ENCODE measurements at places on chromosomes 3 and 15.

- H3K36me3 ChIP-seq: no peaks in the 10 kb centered on the region
- H3K27ac ChIP-seq: peak overlapping the region; percentile 96
- no peaks in the 10 kb centered on the region for H3K27me3 ChIP-seq
Measured at GRCh38 chr3:159821736-159822135, 166.9 kb upstream of the IL12A start.

GRCh38 chr3:63960048-63960711, 48.0 kb upstream of the SCAANT1 start:
- no peak for DNase-seq
- peaks cover 17% of the 10 kb centered on the region for H3K4me1 ChIP-seq
- H3K27me3 ChIP-seq: no peaks in the 10 kb centered on the region

GRCh38 chr3:71146673-71147072, 436.9 kb downstream of the FOXP1 start:
- no peaks in the 10 kb centered on the region for H3K27me3 ChIP-seq
- no peaks in the 10 kb centered on the region for H3K36me3 ChIP-seq
- H3K27ac ChIP-seq: no peak overlapping the region
- H3K4me1 ChIP-seq: peaks cover 5% of the 10 kb centered on the region
- DNase-seq: no peak
- H3K4me3 ChIP-seq: no peak overlapping the region

GRCh38 chr3:112980080-112980479, 5.2 kb upstream of the CD200R1 start:
- no peak overlapping the region for H3K4me3 ChIP-seq
- no peaks in the 10 kb centered on the region for H3K36me3 ChIP-seq
- no peak for DNase-seq

GRCh38 chr15:40451527-40452158, 10.9 kb downstream of the BAHD1 start:
- no peaks in the 10 kb centered on the region for H3K27me3 ChIP-seq
- no peaks in the 10 kb centered on the region for H3K36me3 ChIP-seq
- no peak overlapping the region for H3K4me3 ChIP-seq
- H3K4me1 ChIP-seq: peaks cover 23% of the 10 kb centered on the region
- no peak for DNase-seq
- H3K27ac ChIP-seq: no peak overlapping the region

GRCh38 chr3:58369876-58370275, 37.2 kb downstream of the PXK start:
- no peaks in the 10 kb centered on the region for H3K4me1 ChIP-seq
- H3K4me3 ChIP-seq: no peak overlapping the region
- no peaks in the 10 kb centered on the region for H3K36me3 ChIP-seq
- no peak overlapping the region for H3K27ac ChIP-seq
- no peaks in the 10 kb centered on the region for H3K27me3 ChIP-seq

DNA sequence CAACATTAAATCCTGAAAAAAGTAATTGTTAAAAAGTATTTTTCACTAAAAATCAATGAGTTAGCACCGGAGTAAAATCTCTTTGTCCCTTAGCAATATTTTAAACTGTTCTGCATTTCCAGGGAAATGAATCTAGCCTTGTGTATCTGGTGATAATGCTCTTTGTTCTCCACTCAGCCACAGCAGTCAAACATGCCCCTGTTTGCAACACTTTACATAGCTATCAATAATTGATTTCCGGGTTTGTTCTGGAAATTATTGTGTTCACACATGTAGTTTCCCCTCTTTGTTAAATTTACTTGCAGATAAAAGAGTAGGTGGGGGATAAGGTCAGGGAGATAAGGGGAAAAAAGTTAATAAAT, 3.6 kb upstream of the A4GNT start:
- H3K36me3 ChIP-seq: no peaks in the 10 kb centered on the region
- H3K4me3 ChIP-seq: no peak overlapping the region
- DNase-seq: no peak
- H3K27ac ChIP-seq: no peak overlapping the region
- no peaks in the 10 kb centered on the region for H3K4me1 ChIP-seq

DNA sequence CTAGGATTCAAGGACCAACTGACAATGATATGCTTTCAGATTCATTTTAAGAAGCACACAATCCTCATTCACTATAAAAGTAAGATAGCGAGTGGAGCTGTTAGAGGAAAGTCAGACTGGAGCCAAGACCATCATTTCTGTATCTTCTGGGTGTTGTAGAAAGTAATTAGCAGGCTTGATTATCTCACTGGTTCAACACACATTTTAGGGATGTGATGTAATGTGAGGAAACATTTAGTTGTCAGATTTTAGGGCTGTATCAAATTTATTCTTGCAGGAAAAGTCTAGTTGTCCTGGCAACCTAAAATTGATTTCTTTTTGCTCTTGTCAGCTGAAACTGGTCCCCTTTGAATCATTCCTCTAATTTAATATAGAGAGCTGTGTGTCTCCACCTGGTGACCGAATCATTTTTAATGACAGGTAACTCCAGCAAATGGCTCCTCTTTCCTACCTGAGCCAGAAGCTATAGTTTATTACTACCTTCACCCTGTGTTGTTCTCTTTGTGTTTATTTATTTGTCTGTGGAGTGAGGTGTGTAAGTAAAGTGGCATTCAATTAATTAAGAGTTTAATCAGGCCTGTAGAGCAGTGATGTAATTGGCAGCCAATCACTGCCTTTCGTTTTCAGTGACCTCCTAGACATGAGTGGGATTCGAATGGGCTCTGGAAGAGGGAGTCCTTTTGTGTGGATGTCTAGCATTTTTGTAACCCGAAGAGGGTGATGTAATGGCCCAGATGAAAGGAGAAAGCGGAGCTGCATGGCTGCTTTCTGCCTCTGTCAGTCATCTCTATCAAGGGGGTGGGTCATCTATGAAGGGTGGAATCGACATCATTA, 125.8 kb downstream of the LPP start:
- H3K27ac ChIP-seq: no peak overlapping the region
- no peak overlapping the region for H3K4me3 ChIP-seq
- no peaks in the 10 kb centered on the region for H3K4me1 ChIP-seq
- DNase-seq: no peak
- H3K27me3 ChIP-seq: no peaks in the 10 kb centered on the region

DNA sequence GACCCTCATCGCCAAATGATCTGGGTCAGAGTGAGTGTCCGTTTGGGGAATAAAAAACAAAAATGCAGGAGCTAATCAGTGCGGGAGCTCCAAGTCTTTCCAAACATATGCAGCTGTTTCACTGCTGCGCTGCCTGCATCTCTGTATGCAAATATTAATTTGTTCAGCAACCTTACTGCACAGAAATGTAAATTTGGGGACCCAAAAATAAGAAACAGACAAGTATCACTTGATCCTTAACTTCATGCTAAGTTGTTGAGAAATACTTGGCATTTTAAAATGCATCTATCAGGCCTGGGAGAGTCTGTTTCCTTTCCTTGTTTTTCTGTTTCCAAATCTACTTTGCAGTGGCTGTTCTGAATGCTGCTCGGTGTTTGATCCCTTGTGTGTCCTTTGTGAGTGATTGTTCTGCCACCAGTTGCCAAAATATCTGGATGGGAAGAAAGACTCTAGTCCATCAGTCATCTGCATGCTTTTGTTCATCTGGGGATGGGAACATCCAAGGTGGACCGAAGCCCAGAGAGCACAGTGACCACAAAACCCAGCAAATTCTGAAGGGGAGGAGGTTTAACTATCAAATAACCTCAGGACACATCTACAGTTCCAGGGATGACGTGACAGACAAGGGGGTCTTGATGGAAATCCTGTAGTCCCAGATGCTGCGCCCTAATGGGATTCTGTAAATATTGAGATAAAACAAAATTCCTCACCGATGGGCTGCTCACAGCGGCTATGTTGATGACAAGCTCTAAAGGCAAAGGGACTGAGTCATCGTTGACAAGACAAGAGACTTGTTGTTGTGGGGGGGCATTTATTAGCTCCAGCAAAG, 199.5 kb upstream of the WNT5A start:
- H3K4me1 ChIP-seq: no peaks in the 10 kb centered on the region
- no peak for DNase-seq
- no peak overlapping the region for H3K4me3 ChIP-seq
- no peaks in the 10 kb centered on the region for H3K27me3 ChIP-seq

DNA sequence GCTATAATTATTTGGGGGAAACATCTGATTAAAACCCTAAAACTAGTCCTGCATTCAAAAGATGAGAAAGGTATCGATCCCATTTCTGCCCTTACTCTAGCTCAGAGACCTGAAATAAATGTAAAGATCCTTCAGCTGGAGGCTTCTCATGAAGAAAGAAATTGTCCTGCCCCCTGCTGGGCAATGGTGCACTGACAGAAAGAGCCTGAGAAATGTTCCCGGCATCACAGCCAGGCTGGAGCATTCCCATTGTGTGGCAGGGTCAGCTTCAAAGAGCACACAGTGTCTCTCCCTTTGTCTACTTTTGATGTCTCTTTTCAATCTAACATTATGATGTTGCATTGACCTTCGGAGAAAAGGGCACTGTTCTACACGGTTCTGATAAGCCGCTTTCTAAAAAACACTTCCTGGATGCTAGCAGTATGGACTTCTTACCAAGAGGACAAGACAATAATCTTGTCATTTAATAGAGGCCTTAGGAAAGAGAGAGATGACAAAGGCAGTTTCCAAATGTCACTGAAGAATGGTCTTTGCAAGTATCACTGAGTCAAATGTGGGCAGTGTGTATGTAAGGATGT, 287.5 kb downstream of the MAGI1 start:
- H3K27ac ChIP-seq: no peak overlapping the region
- DNase-seq: no peak
- H3K36me3 ChIP-seq: no peaks in the 10 kb centered on the region
- H3K4me1 ChIP-seq: no peaks in the 10 kb centered on the region
- no peaks in the 10 kb centered on the region for H3K27me3 ChIP-seq
- H3K4me3 ChIP-seq: no peak overlapping the region

- DNase-seq: no peak
- H3K4me3 ChIP-seq: no peak overlapping the region
- no peak overlapping the region for H3K27ac ChIP-seq
- H3K4me1 ChIP-seq: peaks cover 22% of the 10 kb centered on the region
- H3K36me3 ChIP-seq: no peaks in the 10 kb centered on the region
Measured at GRCh38 chr3:104911376-104911775, 455.3 kb upstream of the ALCAM start.

GRCh38 chr3:46868287-46868686, 5.0 kb upstream of the MYL3 start:
- H3K4me3 ChIP-seq: no peak overlapping the region
- no peak for DNase-seq
- no peaks in the 10 kb centered on the region for H3K4me1 ChIP-seq
- H3K27ac ChIP-seq: no peak overlapping the region

DNA sequence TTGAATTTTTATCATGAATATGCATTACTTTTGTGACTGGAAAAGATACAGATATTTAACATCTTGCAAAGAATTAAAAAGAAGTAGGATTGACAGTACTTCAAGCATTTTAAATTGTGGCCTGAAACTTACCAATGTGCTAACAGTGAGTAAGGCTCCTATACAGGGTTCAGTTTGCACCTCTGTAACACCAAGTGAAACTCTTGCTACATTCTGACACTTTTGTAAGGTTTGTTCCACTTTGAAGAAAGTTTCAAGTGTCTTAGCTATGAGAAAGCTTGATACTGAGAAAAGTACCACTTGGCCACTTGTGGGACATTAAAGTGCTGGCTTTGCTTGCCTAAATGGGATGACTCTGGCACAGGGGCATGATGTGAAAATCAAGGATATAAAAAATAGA, 289.2 kb downstream of the CTNNB1 start:
- H3K27me3 ChIP-seq: no peaks in the 10 kb centered on the region
- no peak overlapping the region for H3K27ac ChIP-seq
- H3K4me1 ChIP-seq: no peaks in the 10 kb centered on the region
- DNase-seq: no peak

GRCh38 chr3:40324621-40325020, 15.1 kb downstream of the EIF1B start:
- no peaks in the 10 kb centered on the region for H3K4me1 ChIP-seq
- H3K27me3 ChIP-seq: no peaks in the 10 kb centered on the region
- no peak for DNase-seq
- H3K4me3 ChIP-seq: no peak overlapping the region
- no peak overlapping the region for H3K27ac ChIP-seq

DNA sequence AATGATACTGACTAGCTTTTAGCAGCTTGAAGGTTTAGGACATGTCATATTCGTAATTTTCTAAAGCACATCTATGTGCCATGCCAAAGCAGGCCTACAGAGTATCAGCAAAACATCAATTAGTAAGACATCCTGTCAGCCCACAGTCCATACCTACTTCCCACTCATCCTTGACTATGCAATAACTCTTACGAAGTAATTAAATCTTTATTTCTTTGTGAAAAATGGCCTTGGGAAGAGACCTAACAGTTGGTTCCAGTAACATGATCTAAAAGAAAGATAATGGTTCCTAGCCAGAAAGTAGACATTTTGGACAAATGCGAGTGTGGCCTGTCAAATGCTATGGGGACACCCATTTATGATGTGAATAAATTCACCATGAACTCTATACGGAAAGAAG, 172.6 kb upstream of the TNIK start:
- no peak overlapping the region for H3K4me3 ChIP-seq
- no peak overlapping the region for H3K27ac ChIP-seq
- DNase-seq: no peak
- H3K4me1 ChIP-seq: no peaks in the 10 kb centered on the region
- H3K27me3 ChIP-seq: no peaks in the 10 kb centered on the region

DNA sequence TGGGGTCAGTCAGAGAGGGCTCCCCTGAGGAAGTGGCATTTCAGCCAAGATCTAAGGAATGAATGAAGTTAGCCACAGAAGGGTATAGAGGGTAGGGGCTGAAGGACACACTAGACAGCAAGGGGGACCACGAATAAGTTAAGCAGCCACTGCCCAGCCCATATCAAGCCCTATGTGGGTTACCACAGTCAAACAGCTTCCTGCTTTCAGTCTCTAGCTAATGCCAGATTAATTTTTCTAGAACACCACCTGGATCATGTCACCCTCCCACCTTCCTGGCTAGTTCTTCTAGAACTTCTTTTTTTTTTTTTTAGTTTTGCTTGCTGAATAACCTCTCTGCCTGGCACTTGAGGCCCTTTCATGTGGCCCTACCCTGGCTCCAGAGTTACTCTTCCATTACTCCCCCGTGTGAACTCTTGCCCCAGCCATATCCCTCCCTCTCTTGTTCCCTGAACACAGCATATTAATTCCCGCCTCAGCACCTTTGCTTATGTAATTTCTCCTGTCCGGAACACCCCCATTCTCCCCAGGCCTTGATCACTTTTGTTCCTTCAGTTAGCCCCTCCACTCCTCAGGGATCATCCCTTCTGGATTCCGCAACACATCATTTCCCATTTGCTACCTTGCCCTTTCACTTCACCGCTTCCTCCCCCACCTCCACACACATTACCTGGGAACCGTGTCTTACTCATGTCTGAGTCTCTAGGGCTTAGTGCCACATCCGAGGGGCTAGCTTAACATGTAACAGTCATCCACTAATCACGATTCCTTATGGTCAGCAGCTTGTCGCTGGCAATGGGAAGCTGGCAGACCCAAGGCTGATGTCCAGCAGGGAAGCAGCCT, 20.6 kb upstream of the BNC1 start:
- peaks cover 36% of the 10 kb centered on the region for H3K4me1 ChIP-seq
- peak overlapping the region; percentile 97 for H3K27ac ChIP-seq
- no peaks in the 10 kb centered on the region for H3K27me3 ChIP-seq
- no peak overlapping the region for H3K4me3 ChIP-seq
- no peaks in the 10 kb centered on the region for H3K36me3 ChIP-seq

DNA sequence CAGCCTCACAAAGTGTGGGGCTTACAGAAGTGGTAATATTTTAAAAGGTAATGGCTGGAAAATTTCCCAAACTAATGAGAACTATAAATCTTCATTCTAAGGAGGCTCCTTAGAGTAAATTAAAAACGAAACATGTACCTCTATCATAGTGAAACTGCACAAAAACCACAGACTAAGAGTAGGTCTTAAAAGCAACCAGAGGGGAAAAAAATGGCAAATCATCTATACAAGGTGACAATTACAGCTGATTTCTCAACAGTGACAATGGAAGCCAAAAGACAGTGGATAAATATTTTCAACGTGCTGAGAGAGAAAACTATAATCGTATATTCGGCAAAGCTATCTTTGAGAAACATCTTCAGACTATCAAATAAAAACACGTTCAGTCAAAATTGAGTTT, 20.6 kb downstream of the HEG1 start:
- no peaks in the 10 kb centered on the region for H3K4me1 ChIP-seq
- no peak overlapping the region for H3K27ac ChIP-seq
- no peak for DNase-seq
- no peaks in the 10 kb centered on the region for H3K27me3 ChIP-seq
